ENCODE measurements at places on chromosomes 16 and 17. TPM values are rescaled to one million over a fixed set of nuclear protein-coding genes. Genes with fewer than 3 reads are reported as not detected.

CACNA1H gene
- 0.61 TPM for total RNA-seq

ASGR1 gene
- 0.90 TPM for total RNA-seq

PROCA1 gene
- total RNA-seq = 1.0 TPM

KRT20 gene
- 0.85 TPM for total RNA-seq

CTDNEP1 gene
- 19.5 TPM for total RNA-seq

FOXC2 gene
- 0.09 TPM for total RNA-seq

ZSCAN10 gene
- 0.05 TPM for total RNA-seq

TOM1L2 gene
- 6.6 TPM for total RNA-seq

- no peaks in the 10 kb centered on the region for H3K36me3 ChIP-seq
- no peak overlapping the region for H3K4me3 ChIP-seq
- H3K27me3 ChIP-seq = no peaks in the 10 kb centered on the region
- DNase-seq = no peak
- H3K27ac ChIP-seq = no peak overlapping the region
Measured at GRCh38 chr16:13510425-13511151, 409.4 kb upstream of the ERCC4 start.

- H3K27me3 ChIP-seq = no peaks in the 10 kb centered on the region
- no peak overlapping the region for H3K4me3 ChIP-seq
- no peak for DNase-seq
- peaks cover 8% of the 10 kb centered on the region for H3K4me1 ChIP-seq
- H3K36me3 ChIP-seq = no peaks in the 10 kb centered on the region
Measured at GRCh38 chr17:58224315-58224714, 5.3 kb upstream of the MKS1 start.

DNA sequence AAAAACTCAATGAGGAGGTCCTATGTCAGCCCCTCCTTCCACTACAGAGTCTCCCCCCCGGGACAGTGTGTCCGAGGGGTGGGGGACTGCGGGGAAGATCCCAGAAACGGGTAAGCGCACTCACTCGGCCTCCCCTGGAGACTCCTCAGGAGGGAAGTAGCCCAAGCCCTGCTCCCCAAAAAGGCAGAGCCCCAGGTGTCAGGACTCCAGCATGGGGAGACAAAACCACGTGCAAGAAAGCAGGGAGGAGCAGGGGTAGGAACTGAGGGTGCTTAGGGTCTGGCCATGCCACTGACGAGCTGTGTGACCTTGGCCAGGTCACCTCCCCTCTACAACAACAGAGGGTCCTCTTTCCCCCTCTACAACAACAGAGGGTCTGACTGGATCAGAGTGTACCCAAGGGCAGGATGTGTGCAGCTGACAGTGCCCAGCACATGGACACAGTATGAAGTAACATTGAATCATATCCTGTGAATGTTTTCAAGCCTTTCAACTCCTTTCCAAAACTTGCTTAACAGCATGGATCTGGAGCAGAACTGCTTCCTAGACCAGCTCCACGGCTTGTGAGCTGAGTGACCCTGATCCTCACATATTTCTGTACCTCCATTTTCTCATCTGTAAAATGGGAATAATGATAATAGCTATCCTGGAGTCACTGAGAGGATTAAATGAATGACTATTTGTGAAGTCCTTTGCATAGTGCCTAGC is 2.1 kb upstream of the NAGS start:
- H3K4me1 ChIP-seq = peaks cover 24% of the 10 kb centered on the region
- peaks cover 46% of the 10 kb centered on the region for H3K27me3 ChIP-seq
- H3K27ac ChIP-seq = no peak overlapping the region
- DNase-seq = no peak
- H3K4me3 ChIP-seq = no peak overlapping the region

- DNase-seq = peak; percentile 33
- H3K27ac ChIP-seq = no peak overlapping the region
- H3K4me3 ChIP-seq = no peak overlapping the region
- no peaks in the 10 kb centered on the region for H3K4me1 ChIP-seq
Measured at GRCh38 chr16:85659805-85660511, 28.8 kb downstream of the GINS2 start.

DNA sequence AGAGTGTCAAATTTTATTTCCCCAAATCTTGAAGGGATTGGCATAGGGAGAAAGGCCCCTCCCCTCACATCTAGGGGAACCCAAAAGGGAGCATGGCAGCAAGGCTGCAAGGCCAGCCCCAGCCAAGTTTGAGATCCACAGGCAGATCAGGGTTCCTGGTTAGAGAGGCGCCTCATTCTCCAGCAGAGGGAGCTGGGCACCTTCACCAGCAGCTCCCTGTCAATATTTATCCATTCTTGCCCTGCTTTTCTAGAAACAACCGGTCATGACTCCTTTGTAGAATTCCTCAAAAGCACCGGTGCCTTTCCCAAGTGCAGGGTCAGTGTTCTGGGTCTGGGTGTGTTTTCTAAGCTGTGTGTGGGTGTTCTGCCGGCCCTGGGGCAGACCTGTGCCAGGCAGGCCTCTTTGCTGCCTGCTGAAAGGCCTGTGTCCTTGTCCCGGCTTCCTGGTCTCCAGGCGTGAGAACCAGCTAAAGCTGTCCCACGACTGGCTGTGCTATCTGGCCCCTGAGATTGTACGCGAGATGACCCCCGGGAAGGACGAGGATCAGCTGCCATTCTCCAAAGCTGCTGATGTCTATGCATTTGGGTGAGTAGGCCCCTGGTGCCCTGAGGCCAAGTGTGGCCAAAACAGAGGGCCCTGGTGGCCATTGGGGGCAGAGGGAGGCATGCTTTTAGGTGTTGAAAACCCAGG is 21.2 kb upstream of the LGALS9 start:
- no peaks in the 10 kb centered on the region for H3K4me1 ChIP-seq
- H3K27me3 ChIP-seq = no peaks in the 10 kb centered on the region
- no peaks in the 10 kb centered on the region for H3K36me3 ChIP-seq
- H3K4me3 ChIP-seq = no peak overlapping the region

DNA sequence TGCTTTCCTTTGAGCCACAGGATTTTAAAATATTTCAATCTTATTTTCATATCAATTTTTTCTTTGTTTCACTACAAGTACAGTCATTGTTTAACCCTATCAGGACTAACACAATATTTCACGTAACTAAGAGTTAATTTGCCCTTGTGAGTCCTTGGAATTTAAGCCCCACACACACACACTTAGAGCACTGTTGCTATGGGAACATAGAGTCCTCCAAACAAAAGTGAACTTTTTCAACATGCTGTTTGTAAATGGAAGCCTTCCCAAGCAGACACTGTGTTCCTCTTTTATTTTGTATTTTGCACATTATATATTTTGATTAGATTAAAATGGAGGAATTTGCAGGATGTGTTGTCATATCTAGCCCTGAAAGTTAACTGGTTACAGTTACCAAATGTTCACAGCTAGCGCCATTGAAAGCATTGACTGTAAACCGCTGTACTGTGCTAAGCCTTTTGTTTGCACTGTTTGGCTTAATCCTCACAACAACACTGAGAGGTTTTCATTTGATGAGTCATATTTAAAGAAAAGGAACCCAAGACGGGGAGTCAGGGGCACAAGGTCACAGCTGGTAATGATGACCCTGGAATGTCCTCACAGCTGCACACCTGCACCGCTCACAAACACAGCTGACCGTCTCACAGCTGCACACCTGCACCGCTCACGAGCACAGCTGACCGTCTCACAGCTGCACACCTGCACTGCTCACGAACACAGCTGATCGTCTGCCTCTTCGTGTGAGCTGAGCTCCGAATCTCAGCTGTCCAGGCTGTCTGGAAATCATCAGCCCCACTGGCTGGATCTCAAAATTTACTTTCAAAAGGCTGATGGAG is 6.3 kb downstream of the HSBP1 start:
- no peak overlapping the region for H3K27ac ChIP-seq
- peaks cover 2% of the 10 kb centered on the region for H3K4me1 ChIP-seq
- no peak overlapping the region for H3K4me3 ChIP-seq
- H3K36me3 ChIP-seq = no peaks in the 10 kb centered on the region
- H3K27me3 ChIP-seq = no peaks in the 10 kb centered on the region
- no peak for DNase-seq

DNA sequence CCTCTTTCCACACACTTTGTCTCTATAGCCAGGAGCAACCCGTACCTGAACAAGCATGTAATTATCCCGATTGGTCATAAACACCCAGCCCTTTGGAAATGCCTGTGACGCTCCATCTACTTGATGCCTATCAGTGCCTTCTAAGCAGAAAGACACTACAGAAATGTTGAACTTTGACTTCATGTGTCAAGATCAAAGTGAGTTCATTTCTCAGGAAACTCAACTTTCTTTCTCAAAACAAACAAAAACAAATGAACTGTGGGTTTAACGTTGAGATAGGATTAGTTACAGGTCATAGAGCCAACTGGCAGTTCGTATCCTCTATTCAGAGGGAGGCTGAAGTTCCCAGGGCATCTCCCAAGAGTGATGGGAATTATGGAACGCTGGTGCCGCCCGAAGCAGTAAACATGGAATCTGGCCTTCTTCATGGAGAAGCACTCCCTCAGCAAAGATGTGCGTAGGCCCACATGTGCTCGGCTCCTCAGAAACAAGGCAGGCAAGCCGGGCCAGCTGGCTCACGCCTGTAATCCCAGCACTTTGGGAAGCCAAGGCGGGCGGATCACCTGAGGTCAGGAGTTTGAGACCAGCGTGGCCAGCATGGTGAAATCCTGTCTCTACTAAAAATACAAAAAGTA is 9.5 kb downstream of the SLC6A4 start:
- no peak overlapping the region for H3K4me3 ChIP-seq
- peaks cover 15% of the 10 kb centered on the region for H3K27me3 ChIP-seq
- H3K27ac ChIP-seq = no peak overlapping the region
- no peak for DNase-seq
- H3K4me1 ChIP-seq = no peaks in the 10 kb centered on the region
- H3K36me3 ChIP-seq = no peaks in the 10 kb centered on the region

GRCh38 chr16:31712064-31712540 is 161.5 kb upstream of the ZNF267 start:
- no peak overlapping the region for H3K27ac ChIP-seq
- peaks cover 6% of the 10 kb centered on the region for H3K36me3 ChIP-seq
- peaks cover 33% of the 10 kb centered on the region for H3K4me1 ChIP-seq
- no peaks in the 10 kb centered on the region for H3K27me3 ChIP-seq
- H3K4me3 ChIP-seq = no peak overlapping the region

DNA sequence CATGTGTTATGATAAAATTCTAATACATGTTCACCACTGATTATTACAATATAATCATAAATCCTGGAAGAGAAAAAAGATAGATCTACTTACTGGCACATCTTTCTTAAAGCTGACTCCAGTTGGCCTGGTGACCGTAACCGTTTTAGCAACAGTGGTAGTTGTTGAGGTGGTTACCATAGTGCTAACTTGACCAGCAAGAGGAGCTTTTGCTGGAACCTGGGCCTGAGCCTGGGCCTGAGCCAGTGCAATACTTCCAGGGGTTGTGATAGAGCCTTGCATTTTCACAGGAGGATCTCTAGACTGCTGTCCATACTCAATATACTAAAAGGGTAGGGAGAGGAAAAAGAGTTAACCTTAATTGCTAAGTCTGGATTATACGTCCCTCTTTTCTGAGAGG is 36.2 kb downstream of the SETD6 start:
- no peak for DNase-seq
- no peaks in the 10 kb centered on the region for H3K4me1 ChIP-seq

Measured in thymus (tissue), 14 donors.